ENCODE measurements at places on chromosomes 2 and 18. TPM values are rescaled to one million over a fixed set of nuclear protein-coding genes. Genes with fewer than 3 reads are reported as not detected.

Gene SCRN3
- 7.9 TPM for total RNA-seq

Gene EFR3B
- not detected for total RNA-seq

Gene UNC50
- total RNA-seq, result 17.1 TPM

Gene RIT2
- not detected for total RNA-seq

- no peak overlapping the region for H3K27ac ChIP-seq
- H3K27me3 ChIP-seq, result no peaks in the 10 kb centered on the region
- no peaks in the 10 kb centered on the region for H3K36me3 ChIP-seq
- no peak overlapping the region for H3K4me3 ChIP-seq
- H3K4me1 ChIP-seq, result peaks cover 14% of the 10 kb centered on the region
Observed at GRCh38 chr2:159226059-159226461, 60.4 kb downstream of the WDSUB1 start.

GRCh38 chr2:120401275-120402066 is 55.5 kb downstream of the INHBB start:
- H3K27ac ChIP-seq, result no peak overlapping the region
- H3K4me3 ChIP-seq, result no peak overlapping the region
- DNase-seq, result no peak
- H3K4me1 ChIP-seq, result no peaks in the 10 kb centered on the region
- H3K27me3 ChIP-seq, result no peaks in the 10 kb centered on the region

- no peaks in the 10 kb centered on the region for H3K36me3 ChIP-seq
- no peak for DNase-seq
- no peak overlapping the region for H3K27ac ChIP-seq
- H3K4me1 ChIP-seq, result peaks cover 12% of the 10 kb centered on the region
- H3K4me3 ChIP-seq, result no peak overlapping the region
Observed at GRCh38 chr2:37377187-37377532, 32.7 kb downstream of the QPCT start.

Data from CD4-positive, alpha-beta T cell (primary cell).